ENCODE measurements at places on chromosomes 2 and 18.
A peak's percentile ranks its signal among the peaks of the same experiment; 100 is the strongest.

DNA sequence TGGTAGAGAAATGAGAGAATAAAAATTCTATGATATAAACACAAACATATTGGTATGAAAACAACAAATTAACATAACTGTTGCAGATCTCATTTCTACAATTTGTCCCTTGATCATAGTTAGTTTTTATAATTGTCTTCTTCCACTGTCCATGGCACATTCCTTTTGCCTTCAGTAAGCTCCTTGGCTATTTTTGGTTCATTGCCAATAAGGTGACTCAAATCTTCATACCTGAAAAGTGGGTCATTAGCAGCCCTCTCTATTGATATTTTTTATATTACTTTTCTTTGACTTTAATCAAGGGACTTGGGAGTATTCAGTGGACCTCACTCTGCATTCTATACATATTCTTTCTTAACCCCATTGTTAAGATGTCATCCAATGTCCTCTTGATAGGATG, 552.9 kb downstream of the TDRD15 start:
- no peak for DNase-seq

DNA sequence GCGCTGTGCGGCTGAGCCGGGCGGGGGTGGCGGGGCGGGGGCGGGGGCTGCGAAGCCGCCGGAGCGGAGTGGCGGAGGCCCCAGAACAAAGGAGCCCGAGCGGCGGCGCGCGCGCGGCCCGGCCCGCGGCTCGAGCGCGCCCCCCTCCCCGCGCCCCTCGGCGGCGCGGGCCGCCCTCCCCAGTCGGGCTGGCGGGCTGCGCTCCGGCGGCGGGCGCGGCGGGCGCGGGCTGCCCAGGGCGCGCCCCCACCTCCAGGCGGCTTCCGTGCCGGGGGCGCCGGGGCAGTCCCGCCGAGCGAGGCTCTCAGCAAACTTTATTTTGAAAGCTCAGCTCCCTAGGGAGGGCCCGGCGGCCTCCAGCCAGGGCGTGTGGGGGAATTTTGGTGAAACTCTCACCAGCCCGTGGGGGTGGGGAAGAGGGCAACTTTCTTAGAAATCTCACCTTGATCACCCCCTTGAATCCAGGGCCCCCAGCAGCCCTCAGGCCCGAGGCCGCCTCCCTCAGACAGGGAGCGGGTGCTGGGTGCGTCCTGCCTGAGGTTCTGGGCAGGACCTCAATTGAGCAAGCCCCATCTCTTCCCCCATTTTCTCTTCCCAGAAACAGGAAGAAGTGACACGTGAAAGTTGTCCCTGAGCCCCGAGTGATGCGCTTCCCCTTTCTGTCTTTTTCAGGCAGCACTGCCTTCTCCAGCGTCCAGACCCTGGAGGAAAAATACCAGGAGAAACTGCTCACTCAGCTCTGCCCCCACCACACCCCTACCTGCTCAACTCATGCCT, 786 bp downstream of the TET3 start:
- DNase-seq: peak; percentile 77
- peaks cover 37% of the 10 kb centered on the region for H3K36me3 ChIP-seq
- peak overlapping the region; percentile 90 for H3K27ac ChIP-seq
- H3K4me1 ChIP-seq: peaks cover 64% of the 10 kb centered on the region

DNA sequence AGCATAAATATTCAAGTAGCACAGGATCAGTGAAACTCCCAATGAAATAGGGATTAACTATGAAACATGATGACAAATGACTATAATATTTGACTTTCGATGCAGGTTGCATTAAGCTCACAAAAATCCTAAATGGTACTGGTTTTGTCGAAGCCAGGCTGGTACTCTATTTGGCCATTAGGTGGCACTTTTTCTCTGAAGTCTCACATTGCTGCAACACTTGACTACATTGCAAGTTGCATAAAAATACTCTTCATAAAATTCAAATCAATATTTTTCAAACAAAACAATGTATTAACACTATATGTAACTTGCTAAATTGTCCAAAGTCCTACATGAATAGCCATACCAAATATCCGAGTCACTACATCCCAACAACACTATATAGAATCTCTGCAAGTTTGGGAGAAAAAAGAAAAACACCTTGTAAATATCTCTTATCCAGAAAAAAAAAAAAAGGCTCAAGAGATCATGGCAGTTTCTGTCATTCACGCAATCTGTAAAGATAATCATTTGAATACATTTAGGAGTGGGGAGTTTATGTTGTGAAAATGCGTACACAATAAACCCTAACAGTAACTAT, 9.5 kb downstream of the RTTN start:
- H3K36me3 ChIP-seq: peaks cover 35% of the 10 kb centered on the region
- no peak overlapping the region for H3K4me3 ChIP-seq
- DNase-seq: peak; percentile 31

DNA sequence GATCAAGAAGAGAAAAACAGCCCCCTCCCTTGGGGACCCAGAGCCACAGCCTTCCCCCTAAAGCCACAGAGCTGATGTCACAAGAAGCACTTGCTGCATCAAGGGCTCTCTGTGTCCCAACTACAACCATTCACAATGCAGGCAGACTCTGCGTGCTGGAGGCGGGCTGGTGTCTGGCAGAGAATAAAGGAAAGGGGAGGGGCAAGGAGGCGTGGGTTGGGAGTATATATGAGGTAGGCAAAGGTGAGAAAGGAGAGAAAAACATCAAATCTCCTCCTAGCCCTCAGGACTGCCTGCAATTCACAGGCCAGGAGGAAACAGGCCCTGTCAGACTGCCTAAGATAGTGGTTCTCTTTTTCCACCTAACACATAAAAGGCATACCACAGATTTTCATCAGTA, 48.8 kb upstream of the IHH start:
- DNase-seq: peak; percentile 79
- H3K4me1 ChIP-seq: peaks cover 37% of the 10 kb centered on the region
- H3K36me3 ChIP-seq: peaks cover 2% of the 10 kb centered on the region

GRCh38 chr2:45945302-45945717, 293.8 kb downstream of the PRKCE start:
- H3K27me3 ChIP-seq: no peaks in the 10 kb centered on the region
- H3K4me1 ChIP-seq: no peaks in the 10 kb centered on the region
- no peak overlapping the region for H3K4me3 ChIP-seq

DNA sequence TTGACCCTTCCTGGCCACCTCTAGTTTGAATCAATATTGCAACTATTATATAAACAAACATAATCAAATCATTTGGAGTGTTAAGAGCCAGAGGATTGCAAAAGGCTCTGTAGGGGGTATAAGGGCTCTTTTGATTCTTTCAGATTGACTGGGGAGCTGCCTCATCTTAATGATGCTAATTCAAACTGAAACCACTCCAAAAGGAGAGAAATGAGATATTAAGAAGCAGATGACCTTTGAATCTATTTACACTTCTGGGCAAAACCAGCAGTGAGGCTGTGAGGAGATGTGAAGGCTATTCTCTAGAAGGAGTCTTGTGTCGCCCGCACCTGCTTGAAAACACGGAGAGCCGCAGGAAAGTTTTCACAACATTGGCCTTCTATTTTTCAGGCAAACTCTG, 311.2 kb upstream of the CRIM1 start:
- H3K27me3 ChIP-seq: peaks cover 11% of the 10 kb centered on the region
- H3K27ac ChIP-seq: no peak overlapping the region
- H3K36me3 ChIP-seq: no peaks in the 10 kb centered on the region
- no peak overlapping the region for H3K4me3 ChIP-seq
- H3K4me1 ChIP-seq: no peaks in the 10 kb centered on the region
- no peak for DNase-seq

- H3K4me1 ChIP-seq: no peaks in the 10 kb centered on the region
- no peak overlapping the region for H3K27ac ChIP-seq
- DNase-seq: no peak
- no peaks in the 10 kb centered on the region for H3K27me3 ChIP-seq
- no peak overlapping the region for H3K4me3 ChIP-seq
Observed at GRCh38 chr2:112957511-112957910, 20.3 kb upstream of the IL36G start.

Measured in activated naive CD4-positive, alpha-beta T cell treated with anti-CD3 and anti-CD28 coated beads for 36 hours (primary cell).